ENCODE measurements at places on chromosomes 13 and 19.

- DNase-seq: peak; percentile 76
These were observed 251.0 kb downstream of the UQCRFS1 start for GRCh38 chr19:28961772-28962500.

DNA sequence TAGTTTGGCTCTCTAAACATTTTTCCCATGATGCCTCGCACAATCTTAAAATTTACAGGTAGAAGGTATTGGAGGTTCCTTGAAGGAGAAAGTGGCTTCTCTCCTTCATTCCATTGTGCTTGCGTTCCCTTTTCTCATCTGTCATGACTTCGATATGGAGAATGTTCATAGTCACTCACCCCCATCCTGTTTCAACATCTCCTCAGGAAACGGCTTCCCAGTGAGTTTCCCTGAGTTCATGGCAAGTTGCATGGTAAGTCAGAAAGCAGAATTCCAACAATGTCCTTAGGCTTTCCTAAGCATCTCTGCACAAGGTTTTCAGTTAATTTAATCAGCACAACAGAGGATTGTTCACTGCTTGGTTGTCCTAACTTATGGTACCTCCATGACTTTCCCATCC is 581.8 kb upstream of the SLITRK5 start:
- peak; percentile 74 for DNase-seq

- DNase-seq: no peak
These were observed 6.2 kb downstream of the NUCB1 start for GRCh38 chr19:48906324-48906723.

DNA sequence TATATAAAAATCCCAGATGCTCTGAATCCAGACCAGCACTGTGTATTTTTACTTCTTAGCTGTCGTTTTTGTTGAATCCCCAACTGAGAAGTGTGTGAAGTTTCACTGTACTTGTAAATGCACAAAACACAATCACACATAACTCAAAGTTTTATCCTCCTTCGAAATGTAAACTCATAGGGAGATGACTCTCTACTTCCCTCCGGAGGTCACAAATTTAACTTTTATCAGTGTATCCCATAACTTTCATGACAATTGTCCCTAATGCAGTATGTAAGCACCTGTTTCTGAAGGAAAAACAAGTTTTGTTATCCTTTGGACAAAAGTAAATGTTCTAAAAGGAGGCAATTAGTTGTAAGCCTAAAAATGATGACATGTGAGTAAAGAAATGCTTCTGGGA is 665.0 kb upstream of the SLITRK6 start:
- DNase-seq: peak; percentile 1

DNA sequence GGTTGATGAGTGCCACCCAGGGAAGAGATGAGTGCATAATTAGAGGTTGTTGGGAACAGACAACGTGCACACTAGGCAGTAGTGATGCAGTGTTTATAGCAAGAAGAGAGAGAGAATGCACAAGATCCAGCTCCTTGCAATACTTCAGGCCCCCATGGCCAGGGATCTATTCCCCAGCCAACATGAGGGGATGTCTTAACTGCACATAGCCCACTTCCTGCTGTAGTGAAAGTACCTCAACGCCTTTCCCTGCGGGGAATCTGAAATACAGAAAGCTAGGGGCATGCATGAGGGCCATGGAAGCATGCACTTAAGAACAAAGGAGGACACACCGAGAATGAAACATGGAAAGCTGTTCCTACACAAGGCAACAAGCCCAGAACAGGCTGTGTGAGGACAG is 636.7 kb upstream of the GPC6 start:
- DNase-seq: no peak

DNA sequence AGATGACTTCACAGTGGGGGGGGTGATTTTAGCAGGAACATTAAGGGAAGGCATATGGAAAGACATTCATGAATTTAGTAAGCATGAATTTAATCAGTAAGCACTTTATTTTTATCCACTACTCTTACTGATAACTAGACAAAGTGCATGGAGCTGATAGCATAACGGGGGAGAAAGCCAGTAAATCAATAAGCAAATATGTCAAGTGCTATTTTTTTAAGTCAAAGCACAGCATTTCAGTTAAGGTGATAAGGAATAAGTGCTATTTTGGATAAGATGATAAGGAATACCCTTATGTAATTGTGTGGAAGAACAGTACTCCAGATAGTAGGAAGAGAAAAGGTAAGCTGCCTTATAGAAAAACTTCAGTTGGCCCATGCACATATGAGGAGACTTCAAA is 19.4 kb downstream of the UFM1 start:
- DNase-seq: no peak

- DNase-seq: no peak
These were observed 60.6 kb downstream of the MRPL57 start for GRCh38 chr13:21237081-21237480.

DNA sequence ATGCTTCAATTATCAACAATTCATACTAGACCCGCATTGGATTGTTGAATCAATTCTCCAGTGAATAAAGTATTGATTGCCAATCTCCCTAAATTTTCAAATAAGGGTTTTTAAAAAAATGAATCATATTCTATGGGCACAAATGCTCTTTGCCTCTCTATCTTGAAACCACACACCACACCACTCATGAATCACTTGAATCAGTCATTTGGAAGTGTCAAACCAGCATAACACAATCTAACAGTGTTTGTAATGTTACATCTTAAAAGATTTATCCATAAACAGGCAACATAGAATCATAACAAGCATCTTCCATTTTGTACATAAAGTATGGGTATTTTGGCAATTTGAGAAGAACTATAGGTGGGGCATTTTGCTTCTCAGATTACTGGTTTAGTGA is 219.5 kb upstream of the MIR17HG start:
- no peak for DNase-seq

DNA sequence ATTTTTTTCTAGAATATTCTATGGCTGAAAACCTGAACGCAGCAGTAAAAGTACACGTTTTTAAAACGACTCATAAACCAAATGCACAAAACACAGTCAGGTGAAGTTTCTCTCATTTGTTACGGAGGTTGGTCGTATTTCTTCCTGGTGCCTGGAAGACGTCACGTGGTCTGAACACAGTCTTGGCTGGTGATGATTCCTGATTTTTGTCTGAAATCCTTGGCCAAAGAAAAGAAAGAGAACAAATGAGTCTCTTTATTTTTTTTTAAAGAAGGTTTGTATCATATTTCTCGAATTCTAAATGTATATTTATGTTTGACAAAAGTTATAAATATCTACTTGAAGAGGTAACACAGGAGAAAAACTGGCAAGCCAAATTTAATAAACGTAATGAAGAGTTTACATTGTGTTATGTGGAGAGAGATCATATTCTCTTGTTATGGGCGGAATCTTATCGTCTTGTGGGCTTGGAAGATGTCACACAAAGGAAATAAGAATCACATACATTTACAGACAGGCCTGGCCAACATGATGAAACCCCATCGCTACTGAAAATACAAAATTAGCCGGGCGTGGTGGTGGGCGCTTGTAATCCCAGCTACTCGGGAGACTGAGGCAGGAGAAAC is 10.0 kb upstream of the PNMA8A start:
- peak; percentile 51 for DNase-seq

DNA sequence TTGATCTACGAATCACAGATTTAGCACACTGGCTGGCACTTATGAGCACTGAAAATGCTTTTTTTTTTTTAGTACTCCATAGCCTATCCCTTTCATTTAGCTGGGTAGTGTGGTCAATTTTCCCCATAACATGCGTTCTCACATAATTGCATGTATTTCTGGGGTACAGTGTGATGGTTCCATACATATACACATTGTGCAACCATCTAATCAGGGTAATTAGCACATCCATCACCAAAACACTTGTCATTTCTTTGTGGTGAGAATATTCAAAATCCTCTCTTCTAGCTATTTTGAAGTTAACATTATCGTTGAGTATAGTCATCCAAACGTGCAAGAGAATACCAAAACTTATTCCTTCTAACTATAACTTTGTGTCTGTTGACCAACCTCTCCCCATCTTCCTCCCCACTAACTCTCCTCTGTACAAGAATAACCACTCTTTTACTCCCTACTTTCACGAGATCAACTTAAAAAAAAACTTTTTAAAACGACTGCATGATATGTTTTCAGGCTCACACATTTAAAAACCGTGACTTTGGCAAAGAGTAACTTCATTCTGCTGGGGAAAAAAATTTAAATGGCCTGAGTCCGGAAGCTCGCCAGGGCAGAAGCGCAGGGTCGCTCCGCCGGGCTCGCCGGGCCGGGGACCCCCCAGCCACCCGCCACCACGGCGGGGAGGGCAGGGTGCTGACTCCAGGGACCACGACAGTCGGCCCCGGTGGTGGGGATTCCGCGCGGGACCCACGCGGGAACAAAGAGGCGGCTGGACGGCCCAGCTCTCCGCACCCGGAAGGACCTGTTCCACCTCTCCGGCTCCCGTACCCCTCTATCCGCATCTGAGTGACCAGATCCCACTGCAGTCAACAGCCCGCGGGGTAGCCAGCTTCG is 868 bp upstream of the UBAC2 start:
- peak; percentile 13 for DNase-seq

GRCh38 chr19:11639602-11640471 is 42.6 kb downstream of the ZNF627 start:
- peak; percentile 89 for DNase-seq

All from fibroblast of pulmonary artery (primary cell).